ENCODE measurements at places on chromosomes 7 and 10.
A peak's percentile ranks its signal among the peaks of the same experiment; 100 is the strongest.

DNA sequence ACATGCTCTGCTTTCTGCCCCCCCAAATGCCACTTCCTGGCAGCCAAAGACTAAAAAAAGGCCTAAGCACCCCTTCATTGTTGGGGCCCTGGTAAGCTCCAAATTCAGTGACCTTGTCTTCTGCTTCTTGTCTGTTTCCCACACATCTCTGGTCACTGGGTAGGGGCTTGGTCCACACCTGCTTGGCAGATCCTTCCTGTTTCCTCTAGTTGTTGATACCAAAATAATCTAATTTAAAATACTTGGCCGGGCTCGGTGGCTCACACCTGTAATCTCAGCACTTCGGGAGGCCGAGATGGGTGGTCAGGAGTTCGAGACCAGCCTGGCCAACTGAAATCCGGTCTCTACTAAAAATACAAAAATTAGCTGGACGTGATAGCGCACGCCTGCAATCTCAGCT lies 130.6 kb downstream of the CAMK1D start:
- DNase-seq, result no peak

DNA sequence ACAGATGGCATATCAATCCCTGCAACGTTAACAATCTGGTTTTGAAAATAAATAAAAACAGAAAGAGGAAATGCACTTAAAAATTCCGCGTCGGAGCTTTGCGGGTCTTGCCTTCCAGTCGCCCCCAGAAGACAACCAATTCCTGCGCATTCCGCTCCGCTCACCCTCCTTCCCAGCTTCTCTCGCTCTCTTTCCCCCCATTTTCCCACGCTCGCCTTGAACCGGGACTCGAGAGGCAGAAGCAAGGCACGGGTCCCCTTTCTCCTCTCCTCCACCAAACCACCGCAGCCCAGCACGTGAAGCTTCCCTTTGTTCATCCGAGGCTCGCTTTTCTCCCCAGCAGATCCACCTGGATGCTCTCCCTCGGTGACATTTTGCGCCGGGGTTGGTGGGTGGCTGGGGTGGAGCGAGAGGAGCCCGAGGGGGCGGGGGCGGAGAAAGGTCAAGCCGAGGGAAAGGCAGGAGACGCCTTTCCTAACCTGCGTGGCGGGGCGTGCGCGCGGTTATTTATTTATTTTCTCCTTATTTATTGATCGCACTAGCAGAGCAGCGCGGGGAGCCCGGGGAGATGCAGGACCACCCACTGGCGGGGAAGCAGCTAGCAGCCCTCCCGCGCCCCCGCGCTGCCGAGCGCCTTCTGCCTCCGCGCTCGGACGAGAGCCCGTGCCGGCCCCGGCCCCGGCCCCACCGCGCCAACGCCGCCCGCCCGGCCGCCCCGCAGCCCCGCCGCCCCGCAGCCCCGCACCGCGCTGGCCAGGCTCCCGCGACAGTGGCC lies at the start of gene KCND2:
Gene KCND2, plus strand, starts transcription at position 475 of the 775 bp plus-strand sequence.
- DNase-seq, result no peak

GRCh38 chr10:51638211-51638610 lies 61.2 kb downstream of the CSTF2T start:
- no peak for DNase-seq

GRCh38 chr10:12067336-12067735 lies 1.4 kb upstream of the DHTKD1 start:
- DNase-seq, result no peak

DNA sequence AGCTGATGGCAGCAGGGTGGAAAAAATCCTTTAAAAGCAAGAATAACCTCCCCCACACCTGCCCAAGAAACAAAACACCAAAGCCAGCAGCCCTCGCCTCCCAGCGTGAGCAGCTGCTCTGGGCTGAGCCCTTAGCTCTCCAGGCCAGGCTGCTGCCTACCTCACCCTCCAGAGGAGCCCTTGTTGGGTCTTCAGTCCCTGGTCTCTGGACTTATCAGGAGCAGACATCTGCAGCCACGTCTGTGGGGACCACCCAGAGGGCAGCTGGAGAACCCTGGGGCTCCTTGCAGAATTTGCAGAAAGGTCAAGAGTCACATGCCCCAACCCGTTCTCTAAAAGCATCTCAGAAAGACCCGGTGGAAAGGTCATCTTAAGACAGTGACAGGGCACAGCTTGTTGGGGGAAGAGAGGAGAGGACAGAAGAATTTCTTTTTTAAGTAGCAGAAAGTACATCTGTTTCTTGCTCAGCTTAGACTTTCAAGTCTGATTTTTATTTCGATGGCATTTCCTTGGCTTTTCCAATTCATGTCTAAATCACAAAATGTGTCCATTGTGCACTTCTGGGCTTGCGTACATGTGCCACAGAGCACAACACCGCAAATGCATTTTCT lies 425.7 kb upstream of the NFE2L3 start:
- no peak for DNase-seq

DNA sequence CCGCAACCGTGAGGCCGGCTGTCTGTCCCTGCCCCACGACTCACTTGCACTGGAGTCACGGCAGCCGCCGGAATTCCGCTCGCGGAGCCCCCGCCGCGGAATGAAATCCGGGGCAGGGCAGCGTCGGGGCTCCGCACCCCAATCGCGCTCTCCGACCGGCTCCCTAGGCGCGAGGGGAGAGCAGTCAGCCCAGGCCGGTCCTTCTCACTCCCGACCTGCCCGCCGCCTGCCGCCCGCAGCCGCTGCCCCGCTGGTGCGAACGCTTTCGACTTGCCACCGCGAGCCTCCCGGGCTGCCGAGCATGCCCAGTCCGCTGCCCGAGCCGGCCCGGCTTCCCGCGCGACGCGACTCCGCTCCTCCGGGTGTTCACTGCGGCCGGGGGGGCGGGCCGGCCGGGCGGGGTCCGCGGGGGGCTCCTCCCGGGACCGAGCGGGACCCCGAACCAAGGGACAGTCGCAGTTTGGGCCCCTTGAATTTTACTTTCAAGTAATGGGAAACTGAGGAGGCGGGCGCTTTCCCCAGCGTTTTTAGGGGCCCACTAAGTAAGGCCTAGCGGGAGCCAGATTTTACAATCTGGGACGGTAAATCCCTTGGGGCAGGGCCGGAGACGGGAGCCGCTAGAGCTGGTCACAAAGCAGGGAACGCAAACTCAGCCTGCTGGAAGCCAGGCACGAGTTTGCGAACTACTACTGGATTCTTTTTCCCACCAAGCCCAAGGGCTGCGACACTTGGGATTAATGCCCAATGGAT lies at the start of gene SGMS1:
Gene SGMS1, minus strand, starts transcription at position 294 of the 750 bp plus-strand sequence. CDS start 279,842 bp downstream, outside the sequence.
- peak; percentile 47 for DNase-seq

DNA sequence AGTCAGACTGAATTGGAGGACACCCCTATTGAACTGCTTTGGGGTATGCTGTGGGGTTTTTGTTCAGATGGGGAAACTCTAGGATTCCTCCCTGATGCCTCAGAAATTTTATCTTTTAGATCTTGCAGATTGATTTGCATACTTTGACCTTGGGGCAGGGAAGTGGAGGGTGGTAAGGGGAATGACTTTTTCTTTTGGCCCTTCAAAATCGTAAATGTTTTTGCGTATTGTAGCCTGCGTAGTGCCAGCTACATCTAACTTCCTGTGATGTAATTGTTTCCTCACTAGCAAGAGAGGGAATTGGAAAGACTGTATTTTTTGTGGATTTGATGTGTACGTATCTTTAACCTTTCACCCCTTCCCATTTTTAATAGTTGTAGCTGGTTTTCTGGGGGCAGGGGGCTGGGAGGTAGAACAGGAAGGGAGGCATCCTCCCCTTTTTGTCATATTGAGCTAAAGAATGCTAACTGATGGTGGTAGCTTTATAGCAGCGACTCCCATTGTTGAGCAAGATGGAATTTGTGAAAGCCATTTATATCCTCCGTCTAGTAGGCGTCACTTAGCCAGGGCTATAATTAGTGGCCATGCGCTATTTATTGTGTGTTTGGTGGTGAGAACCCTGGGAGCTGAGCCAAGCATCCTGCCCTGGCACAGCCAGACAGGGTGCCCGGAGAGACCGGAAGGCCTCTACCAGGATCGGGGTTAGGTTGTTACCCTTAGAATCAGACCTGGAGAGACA lies 11.3 kb downstream of the DUSP5 start:
- no peak for DNase-seq

GRCh38 chr7:30548845-30549244 lies 44.2 kb upstream of the GGCT start:
- DNase-seq, result peak; percentile 6

GRCh38 chr7:67771846-67772605 lies 775.4 kb downstream of the TYW1 start:
- no peak for DNase-seq

GRCh38 chr10:3140280-3140679 lies 32.3 kb downstream of the PITRM1 start:
- no peak for DNase-seq

DNA sequence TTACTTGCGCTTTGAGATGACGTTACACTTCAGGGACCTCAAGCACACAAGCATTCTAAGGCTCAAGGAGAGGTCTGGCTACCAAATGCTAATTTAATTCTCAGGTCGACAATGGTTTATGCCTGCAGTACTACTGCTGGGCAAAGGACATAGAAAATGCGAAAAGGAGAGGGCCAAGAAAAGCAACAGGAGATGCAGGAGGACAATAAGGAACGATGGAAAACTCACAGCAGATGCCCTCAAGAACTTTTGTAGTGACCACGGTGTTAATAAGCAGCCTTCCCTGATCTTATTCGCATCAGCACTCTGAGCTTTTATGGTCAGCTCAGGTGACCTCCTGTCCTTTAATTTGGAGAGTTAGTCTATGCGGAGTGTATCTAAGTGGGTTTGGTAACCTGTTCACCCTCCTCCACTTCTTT lies 146.3 kb downstream of the GPR85 start:
- DNase-seq, result no peak

- DNase-seq, result no peak
These were observed 258.1 kb upstream of the IGFBP3 start for GRCh38 chr7:46179061-46179610.

DNA sequence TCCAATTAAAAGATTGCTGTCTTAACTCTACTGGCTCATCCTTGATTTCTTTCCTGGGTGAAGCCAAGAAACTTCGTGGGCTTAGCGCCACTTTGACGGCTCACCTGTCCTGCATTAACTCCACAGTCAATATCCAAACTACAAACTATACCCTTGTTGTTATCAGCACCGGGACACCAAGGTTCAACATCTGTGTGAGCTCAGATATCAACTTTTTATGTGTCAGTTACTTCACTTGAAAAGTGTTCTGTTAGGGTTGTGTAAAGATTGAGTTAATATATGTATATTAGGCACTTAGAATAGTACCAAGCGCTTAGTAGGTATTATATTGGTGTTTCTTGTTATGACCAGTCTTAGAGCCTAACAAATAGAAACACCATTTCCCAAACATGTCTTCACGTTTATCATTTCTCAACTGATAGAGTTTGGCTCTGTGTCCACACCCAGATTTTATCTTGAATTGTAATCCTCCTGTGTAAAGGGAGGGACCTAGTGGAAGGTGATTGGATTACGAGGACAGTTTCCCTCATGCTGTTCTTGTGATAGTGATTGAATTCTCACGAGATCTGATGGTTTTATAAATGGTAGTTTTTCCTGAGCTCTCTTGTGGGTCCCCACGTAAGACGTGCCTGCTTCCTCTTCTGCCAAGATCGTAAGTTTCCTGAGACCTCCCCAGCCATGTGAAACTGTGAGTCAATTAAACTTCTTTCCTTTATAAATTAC lies 19.0 kb upstream of the ST8SIA6 start:
- DNase-seq, result no peak

GRCh38 chr10:101011517-101012423 lies 12.2 kb downstream of the LZTS2 start:
- no peak for DNase-seq

DNA sequence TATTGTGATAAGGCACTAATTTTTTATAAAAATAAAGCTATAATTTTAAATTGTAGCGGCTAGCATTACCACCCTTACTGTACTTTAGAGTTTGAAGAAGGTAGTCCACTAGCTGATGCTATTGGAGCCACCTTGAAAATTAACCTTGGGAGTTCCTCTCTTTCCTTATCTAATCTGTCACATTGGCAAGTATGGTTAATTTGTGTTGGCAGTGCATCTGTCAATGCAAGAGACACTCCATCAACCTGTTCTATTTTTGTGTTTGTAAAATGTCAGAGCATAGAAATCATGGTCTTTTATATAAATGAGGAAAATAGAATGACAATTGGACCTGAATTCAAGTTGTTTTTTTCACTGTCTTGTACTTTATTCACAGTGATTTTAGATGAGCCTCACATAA lies 20.5 kb downstream of the GLCCI1 start:
- DNase-seq, result no peak

DNA sequence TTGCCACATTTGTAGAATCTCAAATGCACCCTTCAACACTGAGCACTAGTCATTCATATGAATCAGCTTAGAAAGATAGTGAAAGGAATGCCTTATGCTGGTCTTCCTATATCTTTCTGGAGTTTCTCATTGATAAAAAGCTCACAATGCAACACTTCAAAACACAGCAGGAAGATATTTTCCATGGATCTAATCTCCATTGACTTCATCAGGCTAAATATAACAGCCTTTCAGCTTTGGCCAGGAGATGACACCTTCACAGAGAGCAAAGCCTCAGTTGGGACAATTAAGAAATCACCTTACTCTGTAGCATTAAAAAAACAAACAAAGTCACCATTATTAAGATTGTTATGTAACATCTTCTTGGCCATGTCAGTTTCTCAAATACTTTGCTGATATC lies 6.7 kb downstream of the NRP1 start:
- no peak for DNase-seq

- DNase-seq, result no peak
These were observed 18.7 kb upstream of the ARID5B start for GRCh38 chr10:61882621-61883370.

DNA sequence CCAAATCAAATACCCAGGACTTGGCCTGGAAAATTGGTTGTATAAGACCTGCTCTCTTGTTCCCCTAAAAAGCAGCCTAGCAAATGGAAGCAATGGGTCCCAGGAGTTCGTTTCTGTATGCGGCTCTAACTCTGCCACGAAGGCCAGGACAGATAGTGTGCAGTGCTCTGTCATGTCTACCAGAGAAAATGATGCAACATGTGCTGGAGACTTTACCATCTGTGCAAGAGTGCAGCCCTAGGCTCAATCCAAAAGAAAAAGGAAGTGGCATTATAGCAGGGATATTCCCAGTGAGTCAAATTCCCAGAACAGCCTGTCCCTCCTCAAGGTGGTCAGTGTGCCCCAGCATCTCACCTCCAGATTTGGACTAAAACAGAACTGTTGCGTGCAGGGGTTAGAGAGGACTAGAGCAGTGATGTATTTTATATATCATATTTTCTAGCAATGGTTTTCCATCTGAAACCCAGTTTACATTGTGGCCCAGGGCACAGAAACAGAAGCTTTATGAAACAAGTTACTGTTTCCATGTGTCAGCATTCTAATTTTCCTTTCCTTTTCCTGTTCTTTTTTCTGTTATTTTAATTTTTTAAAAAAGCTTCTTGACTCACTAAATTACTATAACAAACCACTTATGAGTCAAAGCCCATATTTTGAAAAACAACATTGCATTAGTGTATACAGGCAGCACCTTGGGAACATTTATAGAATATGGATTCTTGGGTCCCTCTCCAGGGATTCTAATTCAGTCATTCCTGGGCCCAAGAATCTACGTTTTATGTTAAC lies 311.2 kb downstream of the RNLS start:
- no peak for DNase-seq

DNA sequence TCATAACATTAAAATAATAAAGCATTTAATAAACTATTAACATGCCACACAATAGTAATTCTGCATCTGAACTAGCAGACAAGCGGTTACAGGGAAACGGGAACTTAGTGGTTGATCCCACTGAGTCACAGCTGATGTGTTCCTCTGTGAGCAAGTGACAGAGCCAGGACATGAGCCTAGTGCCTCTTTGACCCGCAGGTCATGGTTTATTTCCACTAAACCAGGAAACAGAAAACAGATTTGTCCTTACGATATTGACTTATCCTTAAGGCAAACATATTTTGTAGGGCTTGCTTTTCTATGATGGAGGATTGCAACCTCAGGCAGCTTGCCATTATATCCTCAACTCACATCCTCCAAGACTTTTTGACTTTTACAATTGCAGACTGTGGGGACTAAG lies 987.3 kb downstream of the CCSER2 start:
- no peak for DNase-seq
